Kidney glomerular epithelial cell (primary cell): ENCODE measurements at places on chromosomes 3 and 15.

DNA sequence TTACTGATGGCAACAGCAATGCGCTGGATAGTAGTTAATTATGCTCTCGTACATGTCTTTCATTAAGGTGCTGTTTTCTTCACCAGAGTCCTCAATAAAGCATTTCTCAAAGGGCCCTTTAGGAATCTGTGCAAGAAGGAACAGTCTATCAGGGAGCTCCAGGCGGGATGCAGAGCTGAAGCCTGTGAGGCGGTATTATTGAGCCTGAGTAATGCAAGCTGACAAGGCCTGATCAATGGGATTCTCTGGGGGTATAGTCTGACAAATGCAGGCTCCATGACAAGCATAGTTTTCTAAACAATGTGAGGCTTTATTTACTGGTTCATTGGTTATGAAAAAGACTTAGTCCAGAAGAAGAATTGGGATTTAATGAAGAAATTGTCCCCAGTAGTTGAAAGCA, 530.9 kb upstream of the CBLB start:
- DNase-seq = no peak

- DNase-seq = peak; percentile 59
Measured at GRCh38 chr15:67762610-67763368, 62.5 kb upstream of the SKOR1 start.

DNA sequence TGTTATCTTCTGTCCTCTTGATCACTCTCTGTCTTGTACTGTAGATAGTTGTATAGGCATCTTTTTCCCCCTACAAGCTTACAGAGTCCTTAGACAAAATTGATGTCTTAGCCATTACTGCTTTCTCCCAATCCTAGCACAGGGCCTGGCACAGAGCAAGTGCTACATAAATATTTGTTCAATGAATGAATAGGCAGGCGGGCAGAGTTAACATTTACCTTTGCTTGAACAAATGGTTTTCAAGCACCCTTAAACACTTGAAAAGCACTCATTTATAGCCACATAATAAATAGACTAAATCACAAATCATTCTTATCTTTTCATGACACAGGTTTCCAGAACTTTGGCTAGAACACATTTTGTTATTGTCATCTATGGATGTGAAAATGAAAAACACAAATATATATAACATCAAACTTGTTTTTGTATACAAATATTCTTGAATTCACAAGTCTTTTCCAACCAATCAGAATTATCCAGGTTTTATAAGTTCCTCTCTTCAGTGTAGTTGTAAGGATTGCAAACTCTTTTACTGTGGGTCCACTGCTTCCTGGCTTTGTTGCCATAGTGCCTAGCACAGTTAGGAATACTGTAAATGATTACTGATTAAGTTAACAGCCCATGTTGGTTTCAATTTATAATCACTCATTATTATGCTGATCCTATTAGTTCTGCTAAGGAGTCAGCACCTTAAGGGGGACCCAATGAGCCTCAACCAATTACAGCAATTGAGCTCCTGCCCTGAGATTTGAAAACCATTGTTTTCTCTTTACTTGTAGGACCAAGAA, 61.9 kb downstream of the ISL2 start:
- no peak for DNase-seq

DNA sequence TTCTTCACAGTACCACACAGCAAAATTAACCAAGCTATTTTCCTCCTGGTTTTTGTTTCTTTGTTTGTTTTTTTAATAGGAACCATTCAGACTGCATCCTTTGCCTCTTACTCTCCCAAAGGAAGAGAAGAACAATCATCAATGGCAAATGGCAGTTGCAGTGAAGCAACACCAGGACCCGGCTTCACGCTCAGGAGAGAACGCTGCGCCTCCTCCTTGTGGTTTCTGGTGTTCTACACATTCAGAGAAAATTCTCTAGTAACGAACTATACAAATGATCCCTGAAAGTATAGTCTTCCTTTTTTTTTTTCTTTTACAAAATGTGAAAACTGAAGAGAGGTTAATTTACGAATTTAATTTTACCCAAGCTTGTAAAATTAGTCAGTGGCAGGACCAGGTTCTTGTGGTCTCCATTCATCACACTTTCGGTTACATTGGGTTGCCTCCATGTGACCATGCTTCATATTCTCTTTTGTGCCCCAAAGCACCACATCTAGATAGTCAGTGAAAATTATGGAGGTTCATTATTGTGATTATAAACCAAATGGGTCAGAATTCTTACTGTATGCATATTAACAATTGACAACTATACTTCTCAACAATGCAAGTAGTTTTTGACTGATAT, 10.6 kb upstream of the MINDY2 start:
- no peak for DNase-seq

- DNase-seq = peak; percentile 30
Measured at GRCh38 chr3:115989684-115990421, 366.5 kb downstream of the GAP43 start.

- DNase-seq = peak; percentile 10
Measured at GRCh38 chr15:97566961-97567360, 393.5 kb upstream of the ARRDC4 start.

DNA sequence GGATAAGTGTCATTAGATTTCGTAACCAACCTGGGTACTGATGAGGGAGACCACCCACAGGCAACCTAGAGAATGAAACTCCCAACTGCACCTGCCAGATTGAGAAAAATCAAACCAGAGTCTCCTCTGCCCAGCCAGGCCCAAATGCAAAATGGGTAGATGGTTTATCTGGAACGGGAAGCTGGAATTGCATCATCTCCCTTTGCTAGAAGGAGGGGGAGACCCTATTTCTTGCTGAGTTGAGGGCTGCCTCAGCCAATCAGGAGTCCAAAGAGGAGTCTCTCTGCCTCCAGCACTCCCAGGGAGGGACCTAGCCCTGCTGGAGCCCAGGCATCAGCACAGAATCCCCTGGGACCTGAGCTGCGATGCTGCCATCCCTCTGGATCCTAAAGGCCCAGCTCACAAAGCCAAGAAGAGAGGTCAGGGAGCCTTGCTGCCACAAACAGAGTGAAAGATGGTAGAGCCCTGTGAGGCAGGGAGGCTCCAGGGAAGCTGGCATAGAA, 8.1 kb downstream of the RMDN3 start:
- DNase-seq = no peak

- no peak for DNase-seq
Measured at GRCh38 chr3:18177271-18177670, 247.9 kb downstream of the SATB1 start.

GRCh38 chr15:31814082-31814481, 216.2 kb upstream of the CHRNA7 start:
- DNase-seq = no peak

DNA sequence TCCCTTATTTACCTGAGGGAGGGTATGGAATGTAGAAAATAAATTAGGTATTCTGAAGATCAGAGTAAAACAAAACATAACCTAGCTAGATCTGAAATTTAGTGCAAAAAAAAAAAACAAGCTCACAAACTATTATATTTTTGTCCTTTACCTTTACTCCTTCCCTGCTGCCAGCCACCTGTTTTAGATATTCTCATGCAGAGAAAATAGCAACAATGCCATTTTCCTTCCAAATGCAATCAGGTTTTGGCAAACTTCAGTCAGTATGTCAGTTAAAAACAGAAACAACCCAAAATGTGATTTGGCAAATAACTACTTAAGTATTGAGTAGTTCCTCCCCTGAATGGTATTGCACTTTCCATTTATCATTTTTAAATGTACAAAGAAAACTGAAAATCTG, 35.8 kb downstream of the PEAK1 start:
- no peak for DNase-seq

DNA sequence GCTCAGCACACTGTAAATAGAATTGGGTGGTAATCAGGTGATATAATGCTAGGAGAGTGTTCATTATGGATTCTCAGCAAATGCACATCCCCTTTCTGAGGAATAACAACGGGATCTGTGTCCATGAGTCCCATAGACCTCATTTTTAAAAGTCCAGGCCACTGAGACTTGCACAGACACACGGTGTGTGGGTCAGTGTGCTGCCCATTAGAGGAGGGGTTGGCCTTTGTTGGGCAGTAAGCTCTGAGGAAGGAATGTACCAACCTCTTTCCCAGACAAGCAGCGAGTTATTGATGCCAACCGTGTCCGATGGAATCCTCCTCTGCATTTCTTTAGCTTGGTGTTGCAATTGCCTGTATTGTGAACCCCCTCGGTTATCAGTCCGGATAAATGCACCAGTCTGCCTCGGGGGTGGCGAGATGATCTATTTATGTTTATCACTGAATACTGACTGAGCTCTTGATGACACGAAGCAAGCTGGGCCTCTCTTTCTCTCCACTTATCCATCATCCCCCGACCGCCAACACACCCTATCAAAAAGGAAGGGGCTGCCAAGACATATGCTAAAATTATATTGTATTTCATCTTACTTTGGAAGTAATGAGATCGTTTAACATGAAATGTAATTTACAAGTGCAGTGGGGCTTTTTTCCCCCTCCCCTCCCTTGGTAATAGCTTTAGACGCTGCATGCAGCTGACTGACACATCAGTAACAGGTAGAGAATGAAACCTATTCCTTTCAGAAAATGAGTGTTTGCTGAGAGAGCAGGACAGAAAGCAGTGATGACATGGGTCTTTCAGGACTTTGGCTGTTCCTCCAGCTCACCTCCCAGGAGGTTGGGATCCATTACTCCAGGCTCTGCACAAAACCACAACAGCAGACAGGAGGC, 126.6 kb upstream of the ST8SIA2 start:
- no peak for DNase-seq

DNA sequence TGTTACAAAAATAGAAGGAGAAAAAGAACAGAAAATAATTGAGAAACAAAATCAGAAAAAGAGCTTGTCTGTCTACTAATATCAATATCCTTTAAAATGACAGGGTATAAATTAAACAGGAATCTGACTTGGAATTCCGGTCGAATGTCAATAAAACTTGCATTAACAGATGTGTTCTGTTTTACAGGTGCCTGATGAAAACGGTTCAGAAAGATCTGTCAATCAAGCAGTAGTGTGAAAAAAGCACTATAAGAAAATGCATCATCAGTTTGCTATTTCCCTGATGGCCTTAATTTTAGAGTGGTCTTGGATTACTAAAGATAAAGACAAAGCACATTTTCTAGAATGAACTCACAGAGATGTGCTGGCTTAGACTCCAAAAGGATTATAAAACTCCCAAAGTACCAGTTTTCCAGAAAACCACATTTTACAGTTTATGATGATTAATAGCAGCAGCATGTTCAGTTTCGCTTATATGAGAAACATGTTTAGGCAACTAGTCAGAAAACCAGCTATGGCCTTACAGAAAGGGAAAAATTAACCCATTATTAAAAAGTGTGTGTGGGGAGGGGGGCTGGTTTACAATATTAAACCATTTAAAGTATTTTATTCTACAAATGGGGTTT, 8.2 kb upstream of the C3orf38 start:
- DNase-seq = no peak

GRCh38 chr3:8441969-8442559, 59.6 kb upstream of the LMCD1 start:
- peak; percentile 72 for DNase-seq

GRCh38 chr15:52699457-52699856, 20.3 kb upstream of the ATOSA start:
- DNase-seq = peak; percentile 22

DNA sequence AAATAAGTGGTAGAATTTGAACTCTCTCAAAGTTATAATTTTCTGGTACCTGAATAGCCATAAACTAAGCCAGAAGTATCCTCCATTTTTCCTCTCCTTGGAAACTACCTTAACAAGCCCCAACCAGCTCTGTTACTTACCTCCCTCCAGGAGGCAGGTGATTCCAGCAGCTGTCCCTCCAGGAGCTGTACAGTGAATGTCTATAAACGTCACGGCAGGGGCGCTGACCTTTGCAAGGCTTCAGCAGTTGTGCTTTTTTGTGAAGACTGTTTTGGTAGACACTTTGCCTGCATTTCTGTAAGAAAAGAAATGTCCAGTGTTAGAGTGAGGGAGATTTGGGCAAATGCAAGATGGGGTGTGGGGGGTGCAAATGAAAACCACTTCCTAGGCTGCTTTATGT, 67.2 kb downstream of the LEO1 start:
- DNase-seq = no peak

DNA sequence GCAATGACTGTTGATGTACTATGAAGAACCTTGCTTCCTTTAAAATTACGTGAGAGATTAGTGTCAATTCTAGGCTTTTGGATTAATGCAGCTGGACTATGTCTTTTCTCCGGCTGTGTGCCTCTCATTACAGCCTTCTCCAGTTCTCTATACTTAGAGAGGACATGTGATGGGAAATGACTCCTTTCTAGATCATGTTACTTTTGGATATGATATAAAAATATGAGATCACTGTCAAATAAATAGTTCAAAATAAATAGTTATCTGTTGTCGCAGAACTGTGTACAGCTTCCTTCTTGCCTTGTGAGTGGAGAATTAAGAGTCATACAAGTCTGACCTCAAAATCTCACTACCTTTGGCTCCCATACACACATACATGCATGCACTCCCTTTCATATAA, 592.4 kb downstream of the DIPK2A start:
- no peak for DNase-seq

GRCh38 chr3:145411605-145412004, 749.4 kb downstream of the PLOD2 start:
- DNase-seq = no peak

DNA sequence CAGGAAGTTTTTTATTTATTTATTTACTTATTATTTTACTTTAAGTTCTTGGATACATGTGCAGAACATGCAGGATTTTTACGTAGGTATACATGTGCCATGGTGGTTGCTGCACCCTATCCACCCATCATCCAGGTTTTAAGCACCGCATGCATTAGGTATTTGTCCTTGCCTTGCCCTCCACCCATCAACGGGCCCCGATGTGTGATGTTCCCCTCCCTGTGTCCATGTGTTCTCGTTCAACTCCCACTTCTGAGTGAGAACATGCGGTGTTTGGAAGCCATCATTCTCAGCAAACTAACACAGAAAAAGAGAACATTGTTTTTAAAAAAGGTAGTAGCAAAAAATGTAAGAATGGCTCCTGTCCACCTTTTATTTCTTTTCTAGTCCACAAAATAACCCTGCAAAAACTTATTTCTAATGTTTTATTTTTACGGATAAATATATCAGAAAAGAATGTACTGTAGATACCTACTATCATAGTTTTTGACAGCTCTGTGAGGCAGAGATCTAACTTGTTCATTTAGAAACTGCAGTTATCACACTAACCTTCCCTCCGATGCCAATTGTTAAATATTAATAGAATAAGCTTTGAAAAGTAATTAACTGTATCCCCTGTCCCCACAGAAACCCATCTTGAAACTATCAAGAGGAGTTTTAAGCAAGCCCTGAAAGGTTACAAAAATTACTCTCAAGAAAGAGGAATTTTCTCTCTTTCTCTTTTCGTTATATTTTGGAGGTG, 189.2 kb downstream of the LPP start:
- DNase-seq = no peak

- DNase-seq = no peak
Measured at GRCh38 chr3:197035577-197035976, 6.0 kb upstream of the MELTF start.

- no peak for DNase-seq
Measured at GRCh38 chr15:60966316-60966715, 262.8 kb downstream of the RORA start.

DNA sequence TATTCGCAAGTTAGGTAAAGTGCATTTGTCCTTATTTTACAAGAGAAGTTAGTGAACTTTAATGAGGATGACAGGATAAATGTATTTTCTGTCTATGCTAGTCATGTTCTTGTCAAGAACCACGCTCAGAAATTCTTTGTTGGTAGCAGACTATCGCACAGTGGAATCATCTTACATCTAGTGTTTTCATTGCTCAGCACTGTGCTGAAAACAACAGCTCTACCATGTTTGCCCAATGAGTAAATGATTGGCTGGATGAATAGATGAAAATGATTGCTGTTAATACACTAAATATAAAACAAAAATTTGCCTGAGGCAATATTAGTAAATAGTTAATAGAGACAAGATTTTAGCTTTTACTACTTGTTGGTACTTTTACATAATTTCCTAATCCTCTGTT, 265.3 kb upstream of the GOLIM4 start:
- no peak for DNase-seq

GRCh38 chr3:134249296-134249841, 1.3 kb downstream of the RYK start:
- peak; percentile 3 for DNase-seq
